ENCODE measurements at places on chromosomes 3 and 15.

DNA sequence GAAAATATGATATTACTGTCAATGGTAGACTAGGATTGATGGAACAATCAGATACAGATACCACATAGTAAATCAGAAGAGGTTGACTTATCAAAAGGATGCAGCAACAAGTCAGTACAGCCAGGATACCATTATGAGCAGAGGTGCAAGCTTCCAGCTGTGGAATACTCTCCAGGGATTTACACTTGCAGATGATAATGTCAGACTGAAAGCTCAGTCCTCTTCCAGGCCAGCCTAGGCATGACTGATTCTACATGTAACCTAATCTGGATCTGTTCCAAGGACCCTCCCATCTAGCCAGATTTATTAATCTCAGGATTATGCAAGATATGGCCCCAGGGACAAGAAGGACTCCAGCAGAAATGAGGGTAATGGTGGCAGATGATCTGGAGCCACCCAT is 8.2 kb downstream of the FILIP1L start:
- DNase-seq: no peak

- no peak for DNase-seq
Measured at GRCh38 chr15:63022181-63022580, 20.4 kb upstream of the TPM1 start.

DNA sequence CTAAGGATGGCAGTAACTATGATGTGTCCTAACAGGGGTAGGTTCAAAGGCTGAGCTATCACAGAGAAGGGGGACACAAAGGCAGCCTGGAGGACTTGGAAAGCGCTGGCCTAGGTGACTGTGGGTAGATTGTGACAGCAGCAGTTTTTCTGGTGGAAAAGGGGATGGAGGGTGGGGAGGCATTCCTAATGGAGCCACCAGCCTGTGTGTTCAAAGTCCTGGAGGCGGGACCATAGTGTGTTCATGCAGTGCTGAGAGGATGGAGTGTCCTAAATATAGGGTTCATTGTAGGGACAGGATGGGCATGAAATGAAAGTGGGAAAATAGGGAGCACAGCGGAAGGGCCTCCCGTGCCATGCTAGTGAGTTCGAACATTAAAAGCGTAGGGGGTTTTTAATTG is 51.5 kb upstream of the POLR2M start:
- DNase-seq: no peak

- no peak for DNase-seq
Measured at GRCh38 chr3:38083871-38084333, 44.9 kb downstream of the DLEC1 start.

GRCh38 chr3:42655980-42656679 is 2.6 kb downstream of the ZBTB47 start:
- DNase-seq: no peak

GRCh38 chr15:23869396-23869795 is 182.3 kb upstream of the NDN start:
- no peak for DNase-seq

DNA sequence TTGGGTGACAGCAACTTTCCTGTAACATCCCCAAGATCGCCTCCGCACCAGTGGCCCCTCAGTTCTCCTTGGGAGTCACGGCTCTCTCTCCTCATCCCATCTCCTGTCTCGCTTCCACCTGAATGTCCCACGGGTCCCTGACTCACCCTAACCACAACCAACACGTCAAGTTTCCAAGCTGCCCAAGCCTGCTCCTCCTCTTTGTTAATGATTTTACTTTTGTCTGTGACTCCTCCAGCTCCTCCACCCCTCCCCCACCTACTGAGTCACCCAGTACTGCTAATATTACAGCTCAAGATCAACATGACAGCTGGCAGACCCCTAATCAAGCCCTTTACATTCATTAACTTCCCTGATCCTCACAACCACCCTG is 39.3 kb downstream of the BDH1 start:
- no peak for DNase-seq

DNA sequence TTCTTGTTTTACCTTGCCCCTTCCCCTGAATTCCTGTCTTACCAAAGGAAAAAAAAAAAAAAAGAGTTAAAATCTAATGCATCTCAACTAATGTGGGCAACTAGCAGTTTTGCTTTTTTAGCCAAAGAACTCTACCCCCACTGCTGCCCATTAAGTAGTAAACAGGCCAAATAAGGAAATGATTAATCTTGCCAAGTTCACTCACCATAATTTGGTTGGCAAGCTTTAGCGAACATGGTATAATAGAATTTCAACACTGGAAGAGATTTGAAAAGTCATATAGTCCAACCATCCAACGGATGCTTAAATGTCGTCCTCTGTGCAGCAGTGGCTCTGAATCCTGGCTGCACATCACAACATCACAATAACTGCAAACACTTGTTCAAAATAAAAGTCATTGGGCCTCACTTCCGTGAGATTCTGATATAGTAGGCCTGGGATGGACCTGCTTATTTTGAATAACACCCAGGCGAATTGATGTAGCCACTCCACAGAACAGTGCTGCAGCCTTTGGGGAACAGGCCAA is 142.0 kb upstream of the UBE2E1 start:
- DNase-seq: no peak

GRCh38 chr15:96348112-96349027 is 17.9 kb downstream of the NR2F2 start:
- DNase-seq: no peak

GRCh38 chr3:44104668-44105321 is 136.9 kb upstream of the TOPAZ1 start:
- peak; percentile 26 for DNase-seq

DNA sequence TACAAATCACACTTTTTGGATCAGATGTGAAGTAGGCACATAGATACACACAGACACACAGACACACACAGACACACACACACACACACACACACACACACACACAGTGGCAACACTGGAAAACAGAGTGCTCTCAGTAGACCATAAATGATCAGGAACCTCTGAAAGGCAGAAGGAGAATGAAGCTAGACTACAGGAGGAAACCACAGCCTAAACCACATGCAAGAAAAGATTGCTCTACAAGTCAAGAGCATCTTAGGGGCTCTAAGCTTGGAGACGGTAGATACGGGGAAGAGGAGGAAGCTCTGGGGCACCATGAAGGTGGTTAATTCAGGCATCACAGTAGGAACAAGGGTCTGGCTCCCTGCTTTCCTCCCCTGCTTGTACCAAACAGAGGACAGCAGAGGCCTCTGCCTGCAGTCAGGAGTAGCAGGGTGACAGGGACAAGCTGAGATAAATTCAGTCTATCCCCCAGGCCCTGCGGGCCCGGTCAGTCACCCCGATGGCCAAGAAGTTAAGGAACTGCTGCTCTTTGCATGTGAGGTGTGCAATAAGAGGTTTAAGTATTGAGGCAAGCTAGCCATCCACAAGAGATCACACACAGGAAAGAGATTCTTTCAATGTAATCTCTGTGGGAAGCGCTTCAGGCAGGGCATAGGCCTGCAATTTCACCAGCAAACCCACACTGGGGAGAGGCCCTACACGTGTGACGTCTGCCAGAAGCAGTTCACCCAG is 23.5 kb upstream of the ARPIN start:
- DNase-seq: no peak

GRCh38 chr3:134769287-134769868 is 25.7 kb upstream of the EPHB1 start:
- DNase-seq: no peak

GRCh38 chr3:36901588-36901987 is 43.3 kb downstream of the TRANK1 start:
- DNase-seq: no peak

- DNase-seq: no peak
Measured at GRCh38 chr15:70308011-70308734, 210.5 kb upstream of the TLE3 start.

GRCh38 chr3:186511702-186512101 is 32.5 kb downstream of the CRYGS start:
- DNase-seq: no peak

GRCh38 chr3:11607816-11608215 is 35.9 kb downstream of the VGLL4 start:
- no peak for DNase-seq

- no peak for DNase-seq
Measured at GRCh38 chr3:174098746-174099145, 701.2 kb downstream of the NLGN1 start.

GRCh38 chr3:68924897-68925296 is 7.5 kb downstream of the TAFA4 start:
- no peak for DNase-seq
